Transverse colon (tissue), 4 donors: ENCODE measurements at places on chromosomes 1 and 21. TPM values are rescaled to one million over a fixed set of nuclear protein-coding genes. Genes with fewer than 3 reads are reported as not detected.

DNA sequence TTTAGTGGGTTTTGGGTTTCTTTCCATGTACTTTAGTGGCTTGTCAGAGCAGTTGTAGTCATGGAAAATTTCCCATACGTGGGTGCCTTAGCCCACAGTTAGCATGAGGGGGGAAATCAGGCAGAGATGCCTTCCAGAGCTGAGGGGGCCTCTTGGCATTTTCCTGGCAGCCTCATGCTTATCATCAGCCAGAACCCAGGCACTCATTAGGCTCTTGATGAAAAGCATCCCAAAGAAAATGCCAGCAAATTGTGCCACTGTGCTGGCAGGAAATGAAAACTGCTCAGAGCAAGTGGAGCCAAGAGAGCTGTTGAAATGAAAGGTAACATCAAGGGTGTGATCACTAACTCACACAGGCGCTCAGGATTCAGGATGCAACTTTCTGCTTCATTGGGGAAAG, 128.0 kb downstream of the TNNI3K start:
- DNase-seq: no peak

GRCh38 chr1:12434174-12434573, 183.8 kb downstream of the DHRS3 start:
- peak; percentile 25 for DNase-seq

DNA sequence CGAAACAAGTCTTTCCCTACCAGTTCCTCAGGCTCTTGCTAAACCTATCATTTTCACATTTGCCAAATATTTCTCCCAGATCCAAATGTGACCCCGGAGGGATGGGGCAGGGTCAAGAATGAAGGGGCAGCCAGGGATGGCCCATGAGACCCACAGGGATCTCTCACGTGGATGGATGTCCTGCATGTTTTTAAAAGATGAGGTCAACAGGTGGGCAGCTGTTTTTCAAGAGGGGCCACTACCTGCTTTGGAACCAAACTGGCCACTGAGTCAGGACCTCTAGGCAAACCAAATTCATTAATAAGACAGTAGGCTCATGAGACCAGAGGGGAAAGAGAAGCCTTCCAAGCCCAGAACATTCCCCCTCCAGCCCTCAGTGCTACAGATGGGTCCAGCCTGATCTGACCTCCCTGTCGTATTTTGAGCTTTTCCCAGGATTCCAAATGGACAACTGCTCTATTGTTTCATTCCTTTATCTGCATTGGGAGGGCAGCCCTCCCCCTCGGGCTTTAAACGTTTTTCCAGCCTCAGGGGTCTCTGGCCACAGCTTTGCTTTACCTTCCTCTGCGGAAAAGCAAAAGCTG, 252.5 kb upstream of the IRF2BP2 start:
- no peak for DNase-seq

- DNase-seq: no peak
Observed at GRCh38 chr1:198121056-198121826, 35.6 kb upstream of the NEK7 start.

DNA sequence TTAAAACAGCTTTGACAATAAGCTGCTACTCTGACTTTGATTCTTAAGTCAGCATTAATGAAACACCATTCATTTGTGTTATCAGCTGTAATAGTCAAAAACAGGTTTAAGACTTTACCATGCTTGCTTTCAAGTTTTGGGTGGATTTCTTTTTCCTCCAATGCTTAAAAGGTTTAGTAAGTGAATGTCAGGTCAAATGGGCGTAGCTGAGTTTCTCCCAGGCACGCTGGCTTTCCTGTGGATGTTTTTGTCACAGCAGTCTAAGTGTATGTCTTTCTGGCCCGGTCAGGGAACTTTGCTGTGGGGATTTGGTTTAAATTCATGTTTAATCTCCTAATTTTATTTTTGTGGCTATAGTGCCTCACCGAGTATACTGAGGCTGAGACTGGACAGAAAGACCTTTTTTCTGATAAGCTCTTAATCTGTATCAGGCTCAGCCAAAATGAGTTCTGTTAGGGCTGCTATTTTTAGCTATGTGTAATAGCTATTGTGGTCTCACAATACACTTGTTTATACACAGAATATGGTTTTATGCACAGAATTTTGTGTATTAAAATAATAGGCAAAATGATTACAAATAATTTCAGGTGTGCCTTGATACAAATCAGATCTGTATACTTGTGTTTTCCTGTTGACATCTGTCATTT, 292.8 kb downstream of the DISC1 start:
- no peak for DNase-seq

GRCh38 chr1:160359559-160360226, 7.2 kb upstream of the NHLH1 start:
- no peak for DNase-seq

- no peak for DNase-seq
Observed at GRCh38 chr1:94629259-94630181, 88.0 kb upstream of the F3 start.

GRCh38 chr1:11675325-11675724, 5.6 kb downstream of the MAD2L2 start:
- no peak for DNase-seq

DNA sequence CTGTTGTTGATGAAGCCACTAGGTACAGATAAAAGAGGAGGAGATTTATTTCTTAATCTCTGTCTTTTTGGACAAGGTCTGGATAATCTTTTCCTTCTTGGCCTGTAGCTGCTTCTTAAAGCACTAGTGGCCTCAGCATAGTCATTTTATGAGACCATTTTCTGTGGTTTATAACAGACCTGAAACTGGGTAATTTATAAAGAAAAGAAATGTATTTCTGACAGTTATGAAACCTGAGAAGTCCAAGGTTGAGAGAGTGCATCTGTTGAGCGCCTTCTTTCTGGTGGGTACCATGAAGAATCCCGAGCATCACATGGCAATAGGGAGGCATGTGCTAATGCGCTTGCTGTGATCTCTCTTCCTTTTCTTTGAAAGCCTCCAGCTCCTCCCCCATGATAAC, 36.7 kb upstream of the PDC start:
- no peak for DNase-seq

- no peak for DNase-seq
Observed at GRCh38 chr1:94852788-94853187, 32.6 kb downstream of the SLC44A3 start.

TSPAN2 gene
- total RNA-seq: 10.8 TPM

UQCRHL gene
- total RNA-seq: 0.75 TPM

NES gene
- 15.5 TPM for total RNA-seq

PIK3CD gene
- total RNA-seq: 2.3 TPM

TPTE gene
- total RNA-seq: not detected
